A673 (cell line): ENCODE measurements at places on chromosomes 5 and 9.

- DNase-seq: peak; percentile 5
Measured at GRCh38 chr5:53779541-53779981, 219.1 kb downstream of the NDUFS4 start.

DNA sequence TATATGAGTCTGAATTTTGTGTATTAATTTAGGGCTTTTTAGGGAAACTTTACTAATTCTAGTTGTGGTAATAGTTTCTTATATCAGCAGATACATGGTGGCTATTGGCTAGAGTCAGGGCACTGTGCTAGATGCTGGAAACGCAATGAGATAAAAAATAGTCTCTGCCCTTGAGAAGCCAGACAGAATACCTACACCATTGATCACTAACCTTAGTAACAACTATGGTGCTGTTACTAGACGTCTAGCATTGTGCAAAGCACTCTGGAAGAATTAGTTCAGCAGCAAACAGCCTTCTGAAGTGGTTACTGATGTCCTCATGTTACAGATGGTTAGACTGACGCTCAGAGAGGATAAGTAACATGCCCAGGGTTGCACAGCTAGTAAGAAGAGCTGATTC, 61.8 kb downstream of the GDA start:
- no peak for DNase-seq

DNA sequence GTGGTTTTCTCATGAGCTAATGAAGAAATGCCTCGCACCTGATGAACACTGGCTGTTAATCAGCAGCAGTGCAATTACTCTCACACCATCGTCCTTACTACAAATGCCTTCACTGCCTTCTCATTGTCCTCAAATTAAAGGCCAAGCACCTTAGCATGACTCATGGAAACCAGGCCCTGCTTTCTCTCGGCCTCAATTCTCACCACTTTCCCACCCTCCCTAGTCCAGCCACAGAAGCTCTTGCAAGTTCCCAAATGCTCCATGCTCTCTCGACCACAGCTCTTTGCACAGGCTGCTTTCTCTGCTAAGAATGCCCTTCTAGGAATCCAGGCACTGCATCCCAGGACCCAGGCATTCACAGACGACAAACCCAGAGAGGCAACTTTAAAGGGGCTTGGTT, 94.6 kb upstream of the KLF4 start:
- DNase-seq: no peak

DNA sequence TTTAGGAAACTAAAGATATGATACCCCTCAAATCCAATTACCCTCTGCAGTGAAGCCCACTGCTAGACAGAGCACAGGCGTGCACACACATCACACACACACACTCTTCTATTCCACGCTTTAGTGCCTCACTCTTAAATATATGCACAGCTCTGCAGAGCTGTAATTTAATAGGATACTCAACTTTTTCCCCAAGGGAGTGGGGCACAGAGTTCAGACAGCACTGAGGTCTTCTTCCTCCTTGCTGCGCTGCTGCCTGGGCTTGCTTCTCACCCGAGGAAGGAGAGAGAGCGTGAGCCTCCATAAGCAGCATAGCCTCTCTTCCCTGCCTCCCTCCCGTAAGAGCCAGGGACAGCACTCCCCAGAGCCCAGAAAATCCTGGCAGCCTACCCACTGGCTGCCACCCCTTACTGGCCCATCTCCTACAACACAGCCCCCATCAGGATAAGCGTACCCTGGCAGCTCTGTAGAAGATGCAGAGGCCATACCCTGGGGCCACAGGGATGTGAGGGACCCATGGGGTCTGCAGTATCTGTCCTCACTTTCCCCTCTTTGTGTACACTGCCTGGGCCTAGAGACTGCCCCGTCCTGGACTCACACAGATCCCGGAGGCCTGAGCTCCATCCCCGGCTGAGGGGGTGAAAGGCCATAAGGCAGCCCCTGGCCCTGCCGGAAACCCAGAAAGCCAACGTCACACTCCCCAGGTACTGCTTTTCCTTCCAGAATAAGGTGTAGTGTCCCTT, 102.1 kb downstream of the C5orf15 start:
- DNase-seq: peak; percentile 51

DNA sequence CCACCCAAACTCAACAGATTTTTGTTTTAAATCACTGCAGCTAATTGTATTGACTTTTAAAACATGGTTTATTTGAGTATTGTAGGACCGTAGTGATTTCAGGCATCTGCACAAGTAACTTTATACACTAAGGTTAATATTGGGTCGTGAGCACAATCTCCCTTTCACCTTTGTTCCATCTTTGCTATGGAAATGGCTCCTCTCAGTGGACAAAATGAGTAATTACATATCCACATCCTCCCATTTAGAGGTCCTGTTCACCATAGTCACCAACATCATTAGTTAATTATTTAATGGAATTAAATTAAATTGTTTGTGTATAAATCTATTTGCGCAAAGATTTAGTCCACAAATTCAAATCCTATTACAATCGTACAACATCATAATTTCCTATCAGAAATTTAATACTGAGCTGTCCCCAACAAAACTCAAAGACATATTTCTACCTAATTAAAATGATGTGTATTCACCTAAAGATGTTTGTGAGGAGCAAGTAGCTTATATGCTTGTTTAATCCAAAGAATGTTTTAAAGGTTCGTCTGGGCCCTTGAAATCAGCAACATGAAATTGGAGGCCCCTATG, 173.0 kb upstream of the DAPK1 start:
- DNase-seq: peak; percentile 85

DNA sequence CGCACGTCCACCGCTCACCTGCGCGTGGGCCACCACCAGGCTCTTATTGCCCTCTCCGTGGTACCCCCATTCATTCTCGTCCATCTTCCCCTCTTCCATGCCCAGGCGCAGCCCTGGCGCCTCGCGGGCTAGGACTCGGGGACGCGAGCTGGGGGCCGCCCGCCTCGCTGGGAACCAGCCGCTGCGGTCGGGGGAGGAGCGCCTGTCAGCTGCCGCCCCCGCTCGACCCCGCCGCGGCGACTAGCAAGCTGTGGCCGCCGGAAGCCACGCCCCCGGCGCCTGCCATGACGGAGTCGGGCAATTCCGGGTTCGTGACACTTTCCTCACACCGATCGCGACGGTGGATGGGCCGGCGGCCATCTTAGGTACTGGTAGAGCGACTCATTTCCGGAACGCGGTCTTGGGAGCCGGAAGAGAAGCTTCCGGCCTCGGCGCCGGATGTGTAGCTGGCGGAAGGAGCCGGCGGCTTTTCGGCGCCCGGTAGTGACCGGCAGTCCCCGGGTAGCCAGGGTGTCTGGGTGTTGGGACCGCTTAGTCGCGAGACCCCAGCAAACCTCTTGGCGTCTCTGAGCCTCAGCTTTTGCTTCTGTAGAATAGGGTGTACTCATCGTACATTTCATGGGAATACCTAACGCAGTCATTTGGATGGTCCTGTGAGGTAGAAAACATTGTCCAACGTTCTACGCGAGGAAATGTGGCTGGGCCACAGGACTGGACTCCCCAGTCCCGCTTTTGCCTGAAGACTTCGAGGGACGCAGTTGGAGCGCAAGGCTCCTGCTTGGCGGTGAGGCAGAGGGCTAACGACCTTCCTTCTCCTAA, at the start of gene IPPK:
Gene IPPK, minus strand, starts transcription at position 242 of the 819 bp plus-strand sequence. Its CDS starts 143 bp downstream, at position 99.
- peak; percentile 99 for DNase-seq

DNA sequence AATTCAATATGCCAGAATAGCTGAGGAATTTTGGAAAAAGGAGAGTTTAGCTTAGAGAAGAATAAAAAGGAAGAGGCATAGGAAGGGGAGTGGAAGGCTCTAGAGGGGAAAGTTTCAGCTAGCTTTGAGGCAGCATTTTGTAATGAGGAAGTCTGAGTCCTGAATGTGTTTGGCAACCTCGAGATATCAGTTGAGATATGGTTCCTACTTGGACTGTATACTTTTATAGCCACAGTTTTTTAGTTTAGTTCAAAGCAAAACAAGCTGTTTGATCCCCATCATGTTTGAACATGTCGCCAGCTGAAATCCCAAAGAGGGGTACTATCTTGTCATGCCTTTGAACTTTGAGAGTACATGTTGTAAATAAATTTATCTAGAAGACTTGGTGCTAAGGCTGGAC, 559.0 kb upstream of the FTMT start:
- no peak for DNase-seq

GRCh38 chr5:83513491-83513890, 41.9 kb downstream of the VCAN start:
- no peak for DNase-seq
